Mesothelial cell of epicardium (in vitro differentiated cells): ENCODE measurements at places on chromosomes 4 and X.

DNA sequence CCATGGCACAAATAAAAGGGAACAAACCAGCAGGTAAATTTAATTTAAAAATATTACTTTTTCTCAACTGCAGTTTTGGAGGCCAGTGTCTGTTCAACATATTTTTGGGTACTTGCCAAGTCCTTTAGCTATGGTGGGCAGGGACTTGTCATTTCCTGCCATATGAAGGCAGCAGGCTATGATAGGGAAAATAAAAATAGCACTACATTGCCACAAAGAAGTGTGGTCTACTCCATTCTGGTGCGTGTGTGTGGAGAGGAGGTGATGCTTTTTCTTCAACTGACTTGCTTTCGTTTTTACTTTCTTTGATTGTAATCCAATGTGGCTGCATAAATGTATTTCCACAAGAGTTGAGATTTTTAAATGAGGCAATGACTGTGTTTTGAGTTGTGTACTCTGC lies 17.2 kb downstream of the GPR174 start:
- DNase-seq: no peak

DNA sequence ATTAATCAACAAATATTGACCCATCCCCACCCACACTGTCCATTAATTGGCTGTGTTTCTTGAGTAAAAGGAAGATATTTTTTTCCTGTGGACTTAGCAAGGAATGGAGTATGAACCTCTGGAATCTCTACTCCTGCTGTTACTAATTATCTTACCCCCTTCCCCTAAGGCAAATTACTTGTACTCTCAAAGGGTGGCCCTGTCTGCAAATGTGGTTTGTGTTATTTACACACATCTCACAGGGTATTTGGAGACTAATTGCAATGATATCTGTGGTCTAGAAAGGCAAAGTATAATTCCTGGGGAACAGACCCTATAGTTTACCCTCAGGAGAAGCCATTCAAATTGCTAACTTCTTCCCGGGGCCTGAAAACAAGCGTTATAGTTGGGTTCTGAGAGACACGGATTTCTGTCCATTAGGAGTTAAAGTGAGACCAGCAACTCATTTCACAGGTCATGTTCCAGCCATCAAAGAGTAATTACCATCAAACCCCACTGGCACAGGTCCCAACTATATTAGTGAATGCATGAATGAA lies 133.0 kb upstream of the RASGEF1B start:
- no peak for DNase-seq

GRCh38 chr4:100420571-100420970 lies 97.3 kb downstream of the EMCN start:
- DNase-seq: no peak

DNA sequence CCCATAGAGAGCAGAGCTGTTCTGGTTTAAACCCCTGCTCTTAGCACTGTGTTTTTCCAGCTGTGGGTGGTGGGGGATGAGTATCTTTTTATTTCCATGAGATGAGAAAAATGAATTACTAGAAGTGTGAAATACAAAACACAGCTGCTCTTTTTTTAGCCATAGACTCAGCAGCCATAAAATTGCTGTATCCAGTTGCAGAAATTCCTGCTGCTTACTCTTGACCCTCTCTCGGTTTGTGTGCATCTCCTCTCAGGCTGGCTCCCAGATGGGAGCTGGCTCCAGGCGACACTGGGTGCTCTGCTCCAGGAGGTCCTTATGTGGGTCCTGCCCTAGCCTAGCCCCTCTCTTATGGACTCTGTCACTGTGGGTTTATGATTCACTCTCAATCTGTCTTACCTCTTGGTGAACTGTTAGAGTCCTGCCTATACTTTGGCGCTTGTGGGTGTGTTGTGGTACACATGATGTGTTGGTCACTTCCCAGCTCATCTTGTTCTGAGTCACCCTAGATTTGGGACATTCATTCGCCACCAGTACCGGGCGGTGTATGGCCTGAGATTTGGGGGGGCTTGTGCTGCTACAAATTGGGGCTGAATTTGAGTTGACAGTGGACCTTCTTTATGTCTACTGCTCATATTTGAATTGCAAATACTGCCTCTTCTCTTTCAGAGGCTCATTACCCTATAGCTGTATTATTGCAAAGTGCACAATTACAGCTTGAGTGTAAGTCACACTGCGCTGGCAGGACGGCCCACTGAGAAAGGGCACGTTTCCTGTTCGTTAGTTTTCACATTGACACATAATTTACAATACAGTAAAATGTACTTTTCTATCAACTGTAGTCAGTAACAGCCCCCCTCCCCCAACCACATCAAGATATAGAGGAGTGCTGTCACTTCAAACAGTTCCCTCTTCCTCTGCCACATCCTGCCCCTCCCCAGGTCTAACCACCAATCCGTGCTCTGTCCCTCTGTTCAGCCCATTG lies 46.9 kb upstream of the MSANTD1 start:
- no peak for DNase-seq

DNA sequence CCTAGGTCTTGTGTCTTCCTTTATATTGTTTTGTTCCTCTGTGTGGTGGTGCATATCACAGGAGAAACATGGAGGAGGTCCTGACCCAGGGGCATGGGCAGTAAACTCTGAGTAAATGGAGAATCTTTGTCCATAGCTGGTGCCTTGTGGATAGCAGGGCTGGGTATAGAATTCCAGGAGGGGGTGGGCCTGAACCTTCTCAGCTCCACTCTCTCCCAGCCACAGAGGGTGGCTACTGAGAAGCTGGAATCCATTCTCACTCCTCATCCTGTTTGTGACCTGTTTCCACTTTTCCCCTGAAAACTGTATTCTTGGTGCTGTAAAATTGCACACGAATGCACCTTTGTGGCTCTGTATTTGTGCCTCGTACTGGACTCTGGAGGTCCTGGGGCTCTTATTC lies 47.7 kb upstream of the ADRA2C start:
- DNase-seq: no peak

- no peak for DNase-seq
These were observed 84.7 kb downstream of the NHS start for GRCh38 chrX:17459661-17460060.
